ENCODE measurements at places on chromosomes 6 and 20.

DNA sequence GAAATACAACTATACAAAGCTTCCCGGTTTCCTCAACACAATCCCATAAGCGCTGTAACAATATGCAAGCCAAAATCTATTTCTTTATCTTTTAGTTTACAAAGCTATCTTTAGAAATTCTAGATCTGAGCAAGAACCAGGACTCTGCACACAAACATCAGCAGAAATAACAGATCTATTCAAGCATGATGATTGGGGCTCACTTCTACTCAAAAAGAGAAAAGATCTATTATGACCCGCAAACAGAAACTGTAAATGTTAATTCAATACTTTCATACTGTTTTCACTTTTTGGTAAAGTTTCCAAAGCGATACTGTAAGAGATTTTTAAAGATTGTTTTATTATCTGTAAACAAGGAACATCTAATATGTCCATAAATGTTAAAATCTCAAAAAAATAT lies 86.6 kb downstream of the SESN1 start:
- peak; percentile 13 for DNase-seq

DNA sequence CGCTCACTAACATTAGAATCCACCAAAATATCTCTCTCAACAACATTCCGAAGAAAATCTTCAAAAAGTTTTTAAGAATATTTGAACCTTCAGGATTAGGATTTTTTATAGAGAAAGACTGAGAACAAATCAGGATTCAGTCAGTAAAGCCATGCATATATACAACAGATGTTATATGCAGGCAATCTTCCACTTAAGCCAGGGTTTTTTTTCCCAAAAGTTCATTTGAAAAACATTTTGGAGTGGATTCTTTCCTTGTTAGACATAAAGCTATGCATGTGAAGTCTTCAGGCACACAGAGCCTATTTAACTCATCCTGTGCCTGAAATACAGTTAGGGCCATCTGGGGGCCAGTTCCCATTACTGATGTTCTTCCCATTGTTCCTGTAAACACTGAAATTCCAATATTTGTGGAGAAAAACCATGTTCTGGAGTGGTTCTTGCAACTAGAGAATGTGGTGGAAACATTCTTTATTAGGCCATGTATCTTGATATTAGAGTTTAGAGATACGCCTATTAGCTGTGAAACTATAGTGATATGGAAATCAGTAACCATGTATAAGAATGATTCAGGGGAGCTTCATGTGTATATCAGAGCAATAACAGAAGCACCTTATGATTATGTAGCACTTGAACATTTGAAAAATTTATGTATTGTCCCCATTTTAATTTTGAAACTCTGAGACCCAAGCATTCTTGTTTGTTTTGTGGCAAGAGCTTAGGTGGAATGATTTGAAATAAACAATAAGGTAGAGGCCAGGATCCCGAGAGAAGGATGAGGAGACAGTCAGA lies 61.7 kb downstream of the PLEKHG1 start:
- no peak for DNase-seq

DNA sequence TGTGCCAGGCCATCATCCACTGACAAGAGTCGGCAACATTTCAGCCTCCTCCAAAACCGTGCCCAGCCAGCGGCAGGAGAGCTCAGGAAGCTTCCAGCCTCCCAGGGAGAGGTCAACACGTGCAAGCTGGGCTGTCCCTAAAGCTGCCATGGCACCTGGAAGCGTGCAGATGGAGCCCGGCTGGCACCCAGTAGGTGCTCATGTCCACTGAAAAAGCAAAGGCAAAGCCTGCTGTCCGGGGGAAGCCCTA lies 14.4 kb upstream of the TLDC2 start:
- DNase-seq, result no peak

- peak; percentile 23 for DNase-seq
Measured at GRCh38 chr20:20594171-20594530, 118.3 kb downstream of the RALGAPA2 start.

- DNase-seq, result no peak
Measured at GRCh38 chr20:33589059-33589458, 73.1 kb upstream of the C20orf144 start.

DNA sequence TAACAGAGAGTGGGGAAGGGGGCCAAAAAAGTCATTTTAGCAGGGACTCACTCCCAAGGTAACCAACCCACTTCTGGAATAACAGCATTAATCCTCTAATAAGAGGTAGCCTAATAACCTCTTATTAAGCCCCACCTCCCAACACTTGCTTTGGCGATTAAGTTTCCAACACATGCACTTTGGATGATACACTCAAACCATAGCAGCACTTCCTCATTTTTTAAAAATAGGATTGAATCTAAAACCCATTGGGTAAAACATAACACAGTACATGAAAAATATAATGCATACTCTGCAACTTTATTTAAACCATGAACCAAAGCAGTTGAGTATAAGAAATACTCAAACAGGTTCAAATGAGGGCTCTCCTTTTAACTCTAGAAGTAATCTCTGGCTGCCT lies 318.3 kb downstream of the HACE1 start:
- DNase-seq, result no peak

GRCh38 chr6:149046822-149047246 lies 270.7 kb upstream of the TAB2 start:
- DNase-seq, result no peak

DNA sequence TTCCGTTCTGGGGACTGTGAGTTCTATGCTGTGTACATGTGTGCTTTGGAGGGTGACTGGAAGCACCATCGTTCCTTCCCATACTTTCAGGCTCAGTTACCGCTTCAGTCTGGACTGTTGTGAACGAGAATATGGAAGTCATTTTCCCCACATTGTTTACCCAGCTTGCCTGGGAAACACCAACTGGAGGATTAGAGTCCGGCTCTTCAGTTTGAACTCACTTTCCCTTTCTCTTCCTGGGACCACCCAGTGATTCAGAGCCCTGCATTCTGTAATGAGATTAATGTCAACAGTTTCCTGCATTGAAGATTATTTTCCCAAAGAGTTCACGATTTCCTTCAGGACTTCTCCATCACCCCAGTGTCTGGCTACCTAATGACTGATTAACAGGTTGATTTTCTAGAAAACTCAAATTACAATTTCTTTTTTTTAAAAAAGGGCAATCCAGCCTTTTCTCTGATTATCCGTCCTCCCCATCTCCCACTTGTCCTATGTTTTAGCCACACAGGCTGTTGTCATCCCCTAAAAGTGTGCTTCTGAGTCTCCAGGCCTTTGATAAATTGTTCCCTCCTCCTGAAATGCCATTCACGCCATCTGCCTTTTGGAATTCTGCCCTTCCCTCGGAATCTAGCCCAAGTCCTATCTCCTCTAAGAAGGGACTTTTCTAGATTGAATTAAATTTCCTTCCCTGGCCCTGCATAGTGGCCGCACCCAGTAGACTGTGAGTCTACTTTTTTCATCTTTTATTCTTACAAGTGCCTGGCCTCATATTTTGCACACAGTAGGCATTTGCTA lies 3.3 kb upstream of the TAGAP start:
- DNase-seq, result no peak

GRCh38 chr20:19317237-19318069 lies 105.0 kb downstream of the SLC24A3 start:
- DNase-seq, result peak; percentile 38

GRCh38 chr20:11791835-11792567 lies 125.7 kb upstream of the BTBD3 start:
- no peak for DNase-seq

DNA sequence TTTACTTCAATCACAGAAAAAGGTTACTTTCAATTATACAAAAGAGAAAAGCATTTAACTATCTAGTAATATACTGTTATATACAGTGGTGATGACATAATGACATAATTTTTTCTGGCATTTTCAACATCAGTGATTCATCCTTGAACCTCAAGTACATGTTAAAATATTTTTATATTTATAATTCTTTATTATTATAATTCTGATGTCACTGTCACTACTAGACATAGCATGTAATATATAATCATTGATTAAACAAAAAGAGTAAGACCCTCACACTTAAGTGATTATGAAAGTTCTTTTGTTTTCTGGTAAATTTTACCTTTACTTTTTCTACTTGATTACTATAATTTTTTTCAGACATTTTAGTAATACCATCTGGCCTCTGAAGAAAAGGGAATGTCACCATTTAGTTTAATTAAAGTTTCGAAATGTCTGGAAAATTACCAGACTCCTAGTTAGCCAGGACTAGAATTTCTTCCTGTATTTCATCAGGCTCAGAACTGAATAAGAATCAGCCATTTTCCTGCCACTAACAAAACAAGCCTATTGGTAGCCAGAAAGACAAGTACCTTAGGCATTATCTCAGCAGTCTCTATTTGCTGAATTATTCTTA lies 71.5 kb downstream of the FILIP1 start:
- no peak for DNase-seq

DNA sequence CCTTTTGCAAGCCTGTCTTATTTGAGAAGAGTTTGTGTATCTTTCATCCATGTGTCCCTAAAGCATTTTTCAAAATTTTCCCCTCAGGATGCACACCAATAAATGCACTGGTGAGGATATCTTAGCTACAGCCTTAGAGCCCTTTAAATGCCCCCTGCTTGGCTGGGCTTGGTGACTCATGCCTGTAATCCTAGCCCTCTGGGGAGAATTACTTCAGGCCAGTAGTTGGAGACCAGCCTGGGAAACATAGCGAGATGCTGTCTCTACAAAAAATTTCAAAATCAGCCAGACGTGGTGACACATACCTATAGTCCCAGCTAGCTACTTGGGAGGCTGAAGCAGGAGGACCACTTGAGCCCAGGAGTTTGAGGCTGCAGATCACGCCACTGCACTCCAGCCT lies 33.8 kb upstream of the PLCB4 start:
- DNase-seq, result no peak

DNA sequence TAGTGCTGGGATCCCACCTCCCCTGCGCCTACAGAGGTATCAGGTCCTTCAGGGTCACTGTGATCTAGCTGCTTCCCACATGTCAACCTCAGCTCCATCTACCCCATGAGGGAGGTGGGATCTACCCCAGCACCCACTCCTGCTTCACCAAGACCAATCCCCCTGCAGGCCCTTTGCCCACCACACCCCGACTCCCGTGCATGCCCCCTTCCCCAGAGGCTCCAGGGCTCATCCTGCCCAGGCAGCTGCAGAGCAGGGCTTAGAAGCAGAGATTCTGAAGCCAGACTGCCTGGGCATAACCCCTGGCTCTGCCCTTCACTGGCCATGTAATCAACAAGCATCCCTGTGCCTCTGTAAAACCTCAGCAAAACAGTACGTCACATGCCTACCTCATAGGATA lies 17.5 kb downstream of the COL11A2 start:
- no peak for DNase-seq

DNA sequence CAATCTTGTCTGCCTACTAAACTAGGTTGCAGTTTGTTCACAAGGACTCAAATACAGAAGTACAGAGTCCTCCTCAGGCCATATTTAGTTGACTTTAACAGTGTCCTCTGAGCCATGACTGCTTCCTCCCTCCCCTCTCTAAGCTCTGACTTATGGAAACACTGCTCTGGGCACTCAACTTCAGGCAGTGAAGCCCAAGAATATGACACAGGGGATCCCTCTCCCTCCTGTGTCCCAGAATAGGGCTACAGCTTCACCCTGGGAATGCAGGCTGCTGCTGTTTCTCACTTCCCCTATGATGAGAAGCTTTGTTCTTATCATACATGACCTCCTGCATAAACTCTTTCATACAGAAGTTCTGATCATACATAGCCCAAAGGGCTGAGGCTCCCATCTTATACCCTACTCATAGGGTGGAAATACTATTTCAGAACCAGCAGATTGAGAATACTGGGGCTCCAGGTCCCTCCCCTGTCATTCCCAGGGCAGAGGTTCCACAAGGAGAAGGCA lies 97.3 kb upstream of the UST start:
- no peak for DNase-seq

- DNase-seq, result no peak
Measured at GRCh38 chr6:1105833-1106400, 206.0 kb upstream of the FOXQ1 start.

- DNase-seq, result no peak
Measured at GRCh38 chr6:43878823-43879495, 108.9 kb downstream of the VEGFA start.

DNA sequence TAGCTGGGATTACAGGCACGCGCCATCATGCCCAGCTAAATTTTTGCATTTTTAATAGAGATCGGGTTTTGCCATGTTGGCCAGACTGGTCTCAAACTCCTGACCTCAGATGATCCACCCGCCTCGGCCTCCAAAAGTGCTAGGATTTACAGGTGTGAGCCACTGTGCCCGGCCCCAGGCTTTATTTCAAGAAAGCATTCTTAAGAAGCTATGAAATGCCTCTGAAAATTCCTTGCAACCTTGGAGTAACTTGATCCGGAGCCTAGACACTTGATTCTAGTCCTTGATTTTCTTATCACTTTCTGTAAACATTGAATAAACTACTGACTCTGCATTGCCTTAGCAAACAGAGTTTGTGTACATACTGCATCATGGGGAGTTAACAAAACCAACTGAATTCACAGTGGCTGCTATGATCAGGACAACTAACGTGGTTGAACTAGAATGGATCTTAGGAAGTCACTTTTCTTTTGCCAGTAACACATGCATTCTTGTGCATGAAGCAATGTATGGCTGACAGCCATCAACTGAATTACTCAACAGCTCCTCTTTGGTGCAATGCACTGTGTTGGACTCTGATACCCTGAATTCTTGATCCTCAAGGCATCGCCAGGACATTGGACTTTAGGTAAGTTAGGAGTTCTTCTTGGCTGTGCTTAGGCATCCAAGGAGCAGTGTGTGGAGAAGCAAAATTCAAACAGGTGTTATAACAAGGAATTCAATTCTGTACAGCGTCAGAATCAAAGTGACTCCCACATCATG lies 102.8 kb upstream of the TMEM170B start:
- DNase-seq, result no peak

DNA sequence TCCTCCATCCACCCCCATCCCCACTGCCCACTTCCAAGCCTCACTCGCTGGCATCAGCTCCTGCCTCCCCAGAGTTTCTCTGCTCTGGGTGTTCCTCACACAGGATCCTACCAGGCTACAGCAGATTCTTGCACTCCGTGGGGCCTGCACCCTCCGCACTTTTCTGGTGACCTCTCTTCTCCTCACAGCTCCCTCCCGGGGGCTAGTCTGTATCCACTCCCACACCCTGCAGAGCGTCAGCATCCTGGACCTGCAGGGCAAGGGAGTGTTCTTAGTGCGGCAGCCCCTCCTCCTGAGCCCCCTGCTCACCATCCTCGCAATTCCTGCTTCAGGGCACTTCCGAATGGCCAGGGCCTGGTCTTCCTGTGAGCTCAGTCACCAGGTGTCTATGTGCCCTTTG lies 224.2 kb downstream of the DLL1 start:
- no peak for DNase-seq

GRCh38 chr6:138231381-138231886 lies 13.1 kb upstream of the PBOV1 start:
- no peak for DNase-seq

DNA sequence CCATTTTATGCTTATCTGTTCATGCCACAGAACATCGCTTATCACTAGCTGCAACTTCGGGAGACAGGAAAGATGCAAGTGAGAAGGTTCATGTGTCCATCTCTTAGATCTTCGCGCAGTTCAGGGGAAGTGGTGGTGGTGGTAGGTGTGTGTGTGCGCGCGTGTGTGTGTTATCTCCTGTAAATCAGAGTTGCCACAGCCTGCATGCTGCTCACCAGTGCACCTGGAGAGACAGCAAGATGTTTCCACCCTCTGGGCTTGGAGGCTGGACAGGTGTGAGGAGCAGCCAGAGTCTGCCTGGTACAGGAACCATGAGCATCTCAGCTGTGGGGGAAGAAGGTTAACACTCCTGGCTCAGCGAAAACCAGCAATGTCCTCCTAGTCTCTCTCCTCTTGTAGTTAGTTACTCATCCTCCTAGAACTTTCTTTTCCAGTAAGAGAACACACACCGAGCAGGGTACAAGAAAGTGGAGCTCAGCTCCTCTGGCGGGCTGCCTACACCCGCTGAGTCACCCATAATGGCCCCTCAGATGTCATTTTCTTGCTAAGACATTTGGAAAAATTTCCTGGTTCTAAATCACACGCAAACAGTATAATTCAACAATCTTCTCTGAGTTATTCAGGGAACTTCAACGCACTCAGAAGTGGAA lies 5.1 kb upstream of the TUBB1 start:
- no peak for DNase-seq
